ENCODE measurements at places on chromosomes 11 and 22.

- DNase-seq = no peak
These were observed 9.6 kb downstream of the MYBPC3 start for GRCh38 chr11:47342854-47343253.

DNA sequence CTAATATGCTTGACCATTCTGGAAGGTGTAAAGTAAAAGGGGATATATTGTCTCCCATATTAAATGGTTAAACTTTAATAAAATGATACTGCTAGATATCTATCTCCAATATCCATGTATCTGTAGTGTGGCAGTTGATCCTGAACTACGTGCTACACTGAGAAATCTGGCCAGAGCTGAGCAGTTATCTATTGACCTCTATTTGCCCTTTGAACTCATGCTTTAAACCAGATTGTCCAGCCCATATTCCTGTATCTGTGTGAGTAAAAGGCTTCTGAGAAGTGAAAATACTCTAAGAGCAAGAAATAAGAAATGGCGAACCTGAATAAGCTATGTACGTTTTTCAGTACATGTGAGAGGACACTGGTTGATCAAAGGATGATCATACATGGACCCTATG is 39.0 kb upstream of the ANGPTL5 start:
- DNase-seq = no peak

DNA sequence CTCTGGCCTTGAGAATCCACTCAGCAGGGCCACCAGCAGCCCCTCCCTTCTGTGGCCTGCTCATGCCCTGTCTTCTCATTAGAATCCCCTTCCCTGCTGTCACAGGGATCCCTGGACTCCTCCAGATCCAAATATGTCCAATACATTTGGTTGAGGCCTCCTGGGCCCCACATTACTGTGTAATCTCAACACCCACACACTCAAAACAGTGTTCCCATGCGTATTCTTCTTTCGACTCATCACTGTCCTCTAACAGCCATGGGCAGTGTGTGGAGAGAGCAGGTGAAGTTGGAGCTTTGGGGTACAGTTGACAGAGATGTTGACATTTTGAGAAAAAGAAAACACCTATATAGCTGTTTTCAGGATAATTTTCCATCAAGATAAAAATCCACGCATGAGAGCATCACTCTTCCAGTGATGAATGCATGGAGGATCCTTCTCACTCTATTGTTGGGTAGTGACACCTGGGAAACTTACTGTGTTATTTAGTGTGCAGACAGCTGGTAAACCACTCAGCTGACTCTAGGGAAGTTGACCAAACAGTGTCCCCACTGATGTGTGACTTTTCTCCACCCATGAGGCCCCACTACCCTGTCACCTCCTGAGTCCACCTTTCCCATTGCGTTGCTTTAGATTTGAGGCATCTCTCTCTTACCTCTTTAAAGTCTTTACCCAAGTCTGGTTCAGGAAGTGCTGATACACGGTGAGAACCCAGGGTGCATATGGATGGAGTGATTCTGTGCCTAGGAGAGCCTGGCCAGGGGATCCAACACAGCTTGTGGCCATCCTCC is 28.7 kb upstream of the VPREB1 start:
- DNase-seq = no peak

DNA sequence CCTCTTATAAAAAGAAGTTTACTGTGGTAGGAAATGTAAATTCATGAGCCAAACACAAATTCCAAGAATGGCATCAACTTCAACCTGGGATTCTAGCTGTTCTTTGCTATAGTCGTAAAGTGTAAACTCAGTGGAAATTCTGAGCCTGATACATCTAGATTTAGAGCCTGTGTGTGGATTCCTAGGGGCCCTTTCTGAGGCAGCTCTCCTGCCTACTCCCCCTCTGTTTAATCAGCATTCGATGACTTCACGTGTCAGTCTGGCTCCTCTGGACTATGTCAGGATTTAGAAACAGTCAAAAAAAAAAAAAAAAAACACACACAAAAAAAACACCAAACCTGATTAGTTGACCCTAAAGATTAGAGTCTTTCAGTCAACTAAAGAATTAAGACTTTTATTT is 93.1 kb upstream of the SC5D start:
- DNase-seq = no peak

- no peak for DNase-seq
These were observed 66.7 kb downstream of the EFCAB6 start for GRCh38 chr22:43745411-43745770.

GRCh38 chr11:135008001-135008405 is 596.0 kb upstream of the B3GAT1 start:
- DNase-seq = no peak

DNA sequence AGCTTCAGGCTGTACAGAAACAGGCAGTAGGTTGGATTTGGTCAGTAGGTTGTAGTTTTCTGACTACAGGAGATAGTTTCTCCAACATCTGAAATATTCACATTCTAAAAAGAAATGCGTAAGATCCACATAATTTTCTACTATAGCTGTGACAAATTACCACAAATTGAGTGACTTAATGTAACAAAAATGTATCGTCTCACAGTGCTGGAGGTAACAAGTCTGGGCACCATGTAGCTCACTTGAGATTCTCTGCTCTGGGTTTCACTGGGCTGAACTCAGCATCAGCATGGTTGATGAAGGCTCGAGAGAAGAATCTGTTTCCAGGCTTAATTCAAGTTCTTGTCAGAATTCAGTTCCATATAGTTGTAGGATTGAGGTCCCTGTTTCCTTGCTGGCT is 350.9 kb upstream of the CCDC179 start:
- DNase-seq = no peak

DNA sequence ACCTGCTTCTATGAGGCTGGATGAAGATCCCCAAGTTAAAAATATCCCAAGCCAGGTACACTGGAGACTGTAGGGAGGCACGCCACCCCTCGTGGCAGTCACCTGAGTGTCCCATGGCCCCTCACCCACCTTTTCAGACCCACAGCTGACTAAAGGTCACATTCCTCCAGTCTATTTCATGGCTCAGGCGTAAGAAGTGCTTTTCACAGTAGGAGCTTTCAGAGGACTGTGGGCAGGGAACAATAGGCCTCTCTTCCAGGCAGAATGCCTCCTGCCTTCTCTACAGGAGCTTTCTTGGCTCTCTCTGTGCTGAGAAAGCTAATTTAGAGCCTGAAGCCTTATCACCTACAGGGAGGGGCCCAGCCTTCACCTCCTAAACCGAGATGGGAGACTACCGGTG is 73.8 kb downstream of the C11orf58 start:
- no peak for DNase-seq

DNA sequence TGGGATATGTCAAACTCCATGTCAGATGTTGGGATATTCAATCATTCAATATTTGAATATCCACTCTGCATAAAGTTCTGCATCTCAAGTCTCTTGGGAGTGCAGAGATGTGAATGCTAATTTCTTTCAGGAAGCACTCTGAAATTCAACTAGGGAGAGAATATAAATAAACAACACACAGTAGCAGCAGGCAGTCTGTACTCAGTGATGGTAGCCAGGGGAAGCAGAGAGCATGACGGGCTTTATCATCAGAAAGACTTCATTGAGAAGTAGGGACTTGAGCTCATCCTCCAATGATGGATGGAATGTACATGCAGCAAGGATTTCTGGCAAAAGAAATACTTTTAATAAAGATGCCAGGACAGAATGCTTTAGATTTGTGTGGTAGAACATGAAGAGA is 9.8 kb upstream of the TEAD1 start:
- DNase-seq = no peak

- no peak for DNase-seq
These were observed 450.4 kb downstream of the MIAT start for GRCh38 chr22:27107824-27108223.

DNA sequence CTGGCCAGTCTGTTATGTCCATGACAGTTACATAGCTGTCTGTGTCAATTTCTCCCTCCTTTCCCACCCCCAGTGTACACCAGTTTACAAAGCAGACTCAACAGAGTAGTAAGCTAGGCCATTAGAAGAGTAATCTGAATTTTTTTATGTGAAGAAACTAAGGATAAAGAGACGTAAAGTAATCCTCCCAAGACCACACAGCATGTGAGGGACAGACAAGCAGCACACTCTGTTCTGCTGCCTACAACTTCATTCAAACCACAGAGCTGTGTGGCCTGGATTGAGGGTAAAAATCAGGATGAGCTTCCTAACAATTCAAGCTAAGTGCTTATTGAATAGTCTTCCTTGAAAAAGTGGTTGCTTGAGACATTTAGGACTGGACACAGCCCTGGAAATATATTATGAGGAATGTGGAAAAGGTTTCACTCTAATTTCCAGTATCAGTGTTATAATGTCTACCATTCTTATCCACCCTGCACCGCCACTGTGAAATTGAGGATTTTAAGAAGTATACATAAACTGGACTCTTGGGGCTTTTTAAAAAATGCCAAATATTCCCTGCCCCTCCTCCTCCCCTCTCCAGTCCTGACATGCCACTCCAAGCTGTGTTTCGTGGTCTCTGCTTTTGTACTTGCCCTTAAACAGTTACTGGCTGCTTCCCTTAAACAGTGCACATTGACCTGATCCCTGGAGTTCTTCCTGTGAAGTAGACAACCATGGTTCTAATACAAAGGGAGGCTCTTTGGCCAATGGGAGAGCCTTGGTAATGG is 40.9 kb downstream of the EXT2 start:
- no peak for DNase-seq

- no peak for DNase-seq
These were observed 937.8 kb upstream of the CHORDC1 start for GRCh38 chr11:91160661-91161060.

DNA sequence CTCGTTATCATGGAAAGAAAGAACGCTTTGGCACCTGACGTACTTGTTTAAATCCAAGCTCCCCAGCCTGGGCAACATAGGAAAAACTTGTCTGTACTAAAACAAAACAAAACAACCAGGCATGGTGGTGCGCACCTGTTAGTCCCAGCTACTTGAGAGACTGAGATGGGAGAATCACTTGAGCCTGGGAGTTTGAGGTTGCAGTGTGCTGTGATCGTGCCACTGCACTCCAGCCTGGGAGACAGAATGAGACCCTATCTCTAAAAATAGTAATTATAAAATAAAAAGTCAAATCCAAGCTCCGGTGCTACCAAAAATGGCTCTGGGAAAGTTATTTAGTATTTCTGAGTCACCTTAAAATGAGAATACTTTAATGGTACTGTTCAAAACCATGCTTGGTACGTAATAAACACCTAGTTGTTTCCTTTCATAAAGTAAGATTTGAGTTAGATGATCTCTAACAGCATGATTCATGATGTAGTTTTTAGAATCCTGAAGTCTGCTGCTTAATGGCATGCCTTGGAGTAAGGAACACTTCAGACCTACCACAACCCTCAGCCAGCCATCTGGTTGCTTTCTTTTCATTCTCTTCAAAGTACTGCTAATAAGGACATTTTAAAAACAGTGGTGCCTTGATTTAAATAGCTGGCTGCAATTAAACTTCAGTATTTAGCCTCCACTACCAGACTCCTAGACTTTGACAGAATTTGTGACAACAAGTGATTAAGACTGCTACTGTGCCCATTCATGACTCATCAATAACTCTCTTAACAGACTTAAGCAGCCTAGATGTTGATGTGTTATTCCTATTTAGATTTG is 8.4 kb downstream of the PPME1 start:
- DNase-seq = no peak

- no peak for DNase-seq
These were observed 301.8 kb upstream of the FAT3 start for GRCh38 chr11:91922846-91923245.

- DNase-seq = no peak
These were observed 26.4 kb upstream of the ADORA2A start for GRCh38 chr22:24400726-24401596.

DNA sequence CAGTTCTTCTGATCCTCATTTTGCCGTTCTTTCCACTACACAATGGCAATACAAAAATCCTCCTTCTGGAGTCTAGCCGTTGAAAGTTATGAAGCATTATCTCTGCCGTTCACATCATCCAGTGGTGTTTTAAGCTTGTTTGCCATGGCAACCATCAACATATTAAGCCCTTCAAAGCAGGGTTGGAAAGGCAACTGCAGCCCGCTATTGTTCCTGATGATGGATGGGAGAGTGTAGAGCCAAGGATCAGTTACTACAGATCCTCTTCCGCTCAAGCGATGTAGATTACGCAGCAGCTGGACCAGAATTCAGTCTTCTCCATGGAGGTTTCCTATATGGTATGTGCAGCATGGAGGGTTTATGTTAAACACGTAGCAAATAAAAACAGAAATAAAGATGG is 352.7 kb downstream of the NTM start:
- DNase-seq = no peak

- no peak for DNase-seq
These were observed 10.0 kb upstream of the PEX26 start for GRCh38 chr22:18067548-18068341.

- no peak for DNase-seq
These were observed 67.4 kb upstream of the SLC22A12 start for GRCh38 chr11:64523456-64524157.

DNA sequence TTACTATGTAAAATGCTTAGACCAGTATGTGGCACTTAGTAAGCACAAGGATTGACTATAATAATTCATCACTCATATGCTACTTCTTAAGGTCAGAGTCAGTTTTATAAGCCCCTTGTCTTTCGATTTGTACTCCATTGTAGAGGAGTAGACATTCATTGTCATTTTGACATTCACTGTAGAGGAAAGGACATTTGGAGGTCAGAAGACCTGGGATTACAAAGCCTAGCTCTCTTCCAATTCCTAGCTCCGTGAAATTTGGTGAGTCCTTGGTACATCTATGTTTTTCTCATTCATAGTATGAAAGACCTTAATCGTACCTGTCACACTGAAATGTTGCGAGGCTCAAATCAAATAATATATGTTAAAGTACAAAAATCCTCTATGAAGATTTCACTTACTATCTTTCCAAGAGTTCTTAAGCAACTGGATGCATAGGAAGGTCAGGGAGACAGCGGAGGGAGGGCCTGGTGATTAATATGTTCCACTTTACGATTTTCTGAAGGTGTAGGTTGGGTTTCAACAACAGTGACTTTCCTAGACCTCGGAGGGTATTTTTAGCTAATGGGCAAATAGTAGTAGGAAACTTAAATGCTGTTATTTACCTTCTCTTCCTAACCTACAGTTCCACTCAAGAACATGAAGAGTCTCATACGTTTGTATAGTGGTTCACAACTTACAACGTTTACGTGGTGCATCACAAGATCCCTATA is 1.4 kb upstream of the EMSY start:
- DNase-seq = no peak

- DNase-seq = no peak
These were observed 112.7 kb downstream of the SHANK2 start for GRCh38 chr11:71139516-71140205.

- no peak for DNase-seq
These were observed 11.0 kb upstream of the CERK start for GRCh38 chr22:46748908-46749675.

GRCh38 chr11:70721006-70721405 is 322.7 kb downstream of the CTTN start:
- DNase-seq = no peak

GRCh38 chr22:24285245-24285644 is 14.6 kb downstream of the SPECC1L start:
- no peak for DNase-seq

DNA sequence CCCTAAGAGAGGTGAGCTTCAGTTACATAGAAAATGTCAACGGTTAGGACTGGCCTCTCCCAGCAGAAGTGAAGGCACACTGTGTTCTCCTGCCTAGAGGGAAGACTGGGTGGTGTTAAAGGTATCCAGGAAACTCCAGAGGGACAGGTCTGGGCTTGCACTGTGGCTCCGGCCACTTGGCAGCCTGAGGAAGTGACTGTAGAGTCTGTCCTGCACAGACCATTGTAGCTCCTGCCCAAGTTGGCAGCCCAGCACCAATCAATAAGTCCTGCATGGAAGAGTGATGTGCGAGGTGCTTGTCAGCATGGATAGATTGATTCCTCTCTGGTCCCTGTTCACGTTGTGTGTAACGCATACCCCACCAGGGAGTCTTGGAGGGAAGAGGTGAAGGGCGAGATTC is 284.8 kb downstream of the TENM4 start:
- DNase-seq = no peak

Data from stimulated activated CD4-positive, alpha-beta T cell treated with anti-CD3 and anti-CD28 coated beads, Interleukin-1b, Interleukin-23, amount 100 ng/mL, for 1 hour (primary cell).